GM18507 (cell line): ENCODE measurements at places on chromosomes 7 and 10.
A peak's percentile ranks its signal among the peaks of the same experiment; 100 is the strongest.

DNA sequence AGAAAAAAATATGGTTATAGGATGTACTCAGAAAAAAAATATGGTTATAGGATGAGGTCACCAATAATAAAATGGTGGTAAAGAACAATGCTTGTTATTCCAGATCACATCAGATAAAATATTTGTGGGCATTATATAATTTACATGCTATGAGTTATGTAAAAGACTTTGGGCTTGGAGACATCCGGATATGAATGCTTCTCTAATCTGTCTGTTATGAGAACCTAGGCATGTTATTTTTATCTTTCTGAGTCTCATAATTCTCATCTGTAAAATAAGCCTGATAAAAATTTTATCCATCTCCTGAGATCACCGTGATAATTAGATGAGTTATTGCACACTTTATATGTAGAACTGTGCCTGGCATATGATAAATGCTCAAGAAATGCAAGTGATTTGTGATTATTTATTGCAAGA lies 37.8 kb downstream of the DKK1 start:
- no peak for DNase-seq

- peak; percentile 87 for DNase-seq
Observed at GRCh38 chr7:23474094-23474828, 4.0 kb upstream of the IGF2BP3 start.

GRCh38 chr10:10492420-10492819 lies 525.3 kb upstream of the CELF2 start:
- no peak for DNase-seq

DNA sequence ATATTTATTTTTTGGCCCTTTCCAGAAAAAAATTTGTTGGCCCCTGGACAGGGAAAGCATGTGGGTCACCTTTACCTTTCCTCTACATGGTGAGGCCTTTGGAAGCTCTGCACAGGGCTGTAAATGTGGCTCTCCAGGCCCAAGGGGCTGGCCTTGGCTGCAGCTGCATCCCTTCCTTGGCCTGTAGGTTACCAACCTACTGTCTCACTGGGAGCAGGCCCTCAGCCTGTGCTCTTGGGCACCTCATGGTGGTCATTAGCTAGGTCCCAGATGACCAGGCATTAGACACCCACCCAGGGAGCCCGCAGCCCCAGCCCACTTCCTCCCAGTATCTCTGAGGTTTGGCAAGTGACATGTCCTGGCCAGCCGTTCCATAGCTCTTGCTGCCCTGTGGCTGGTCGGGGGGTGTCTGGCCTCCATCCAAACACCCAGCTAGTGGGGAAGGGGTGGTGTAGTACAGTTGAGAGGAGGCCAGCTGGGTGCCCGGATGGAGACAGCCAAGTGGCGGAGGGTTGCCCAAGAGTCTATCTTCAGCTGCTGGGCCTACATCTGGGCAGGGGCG lies 7.1 kb upstream of the CPA5 start:
- no peak for DNase-seq

DNA sequence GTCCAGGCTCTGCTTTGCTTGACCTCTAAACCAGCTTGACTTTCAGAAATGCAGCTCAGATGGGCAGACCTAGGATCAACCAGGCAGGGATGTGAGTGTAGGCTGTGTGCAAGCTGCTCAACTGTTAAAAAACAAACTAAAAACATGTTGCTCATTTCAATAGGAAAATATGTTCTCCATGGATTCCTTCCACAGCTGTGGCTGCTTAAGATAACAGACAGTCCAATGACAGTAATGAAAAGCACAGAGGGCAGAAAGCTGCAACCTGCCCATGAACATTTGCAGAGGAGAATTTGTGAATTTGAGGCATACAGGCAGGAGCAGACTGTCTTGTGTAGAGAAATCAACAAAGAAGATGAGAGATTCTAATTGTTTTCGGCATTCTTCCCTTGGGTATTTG lies 534.2 kb downstream of the CCSER2 start:
- no peak for DNase-seq

- DNase-seq = no peak
Observed at GRCh38 chr10:103850572-103850895, 4.8 kb downstream of the SH3PXD2A start.

DNA sequence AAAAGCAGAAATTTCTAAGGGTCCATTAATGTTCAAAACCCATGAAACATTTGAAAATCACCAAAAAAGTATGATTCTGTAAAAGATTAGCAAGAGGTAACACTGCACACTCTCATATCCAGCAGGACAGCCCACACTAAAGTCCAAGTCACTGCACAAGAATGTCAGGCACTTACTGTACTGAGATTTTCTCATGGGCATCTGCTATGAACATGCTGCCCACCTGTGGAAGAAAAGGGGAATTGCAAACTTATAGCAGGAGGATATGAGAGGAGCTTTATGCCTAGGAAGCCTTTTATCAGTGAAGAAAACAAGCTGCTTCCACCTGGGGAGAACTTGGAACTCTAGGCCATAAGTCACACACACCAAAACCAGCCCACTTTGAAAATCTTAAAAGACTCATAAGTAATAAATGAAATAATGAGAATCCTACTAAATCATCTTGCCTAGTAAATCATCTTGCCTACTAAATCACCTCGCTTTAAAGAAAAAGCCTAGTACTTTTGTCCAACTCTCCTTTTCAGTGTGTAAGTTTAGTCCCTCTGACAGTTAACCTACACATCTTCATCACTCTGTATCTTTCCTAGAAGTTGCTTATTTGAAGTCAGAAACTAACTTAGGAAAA lies 46.1 kb downstream of the ARMH3 start:
- peak; percentile 47 for DNase-seq

DNA sequence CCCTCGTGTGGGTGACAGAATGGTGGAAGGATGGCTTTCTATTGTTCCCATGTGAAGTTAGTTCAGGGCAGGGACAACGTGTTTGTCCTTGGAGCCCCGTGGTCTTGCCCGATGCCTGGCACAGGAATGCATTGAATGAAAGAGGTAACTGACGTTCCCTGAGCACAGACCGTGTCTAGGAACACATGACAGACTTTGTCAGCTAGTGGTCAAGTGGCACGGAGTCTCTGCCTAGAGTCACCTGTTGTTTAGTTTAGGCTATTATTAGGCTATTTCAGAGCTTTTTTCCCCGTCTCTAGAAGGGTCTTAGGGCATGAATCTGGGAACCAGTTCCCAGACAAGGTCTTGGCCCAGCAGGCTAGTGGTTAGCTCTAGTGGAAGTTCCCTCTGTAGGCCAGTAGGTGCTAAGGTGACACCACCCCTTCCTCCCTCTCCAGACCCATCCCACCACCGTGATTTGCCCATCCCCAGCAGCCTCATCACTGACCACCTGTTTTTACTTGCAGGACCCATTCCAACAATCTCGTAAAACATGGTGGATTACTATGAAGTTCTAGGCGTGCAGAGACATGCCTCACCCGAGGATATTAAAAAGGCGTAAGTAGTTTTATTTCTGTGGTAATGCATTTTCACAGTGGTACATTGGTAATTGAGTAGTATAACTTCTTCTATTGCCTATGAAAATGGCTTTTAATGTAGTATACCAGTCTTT lies 21.4 kb downstream of the DNAJB6 start:
- no peak for DNase-seq

- no peak for DNase-seq
Observed at GRCh38 chr10:3861795-3862194, 76.8 kb upstream of the KLF6 start.

- DNase-seq = no peak
Observed at GRCh38 chr7:145860809-145861208, 255.8 kb upstream of the CNTNAP2 start.

GRCh38 chr10:93147281-93147680 lies 73.6 kb downstream of the CYP26A1 start:
- DNase-seq = no peak
